T-cell (primary cell): ENCODE measurements at places on chromosomes 3 and 15. TPM values are rescaled to one million over a fixed set of nuclear protein-coding genes. Genes with fewer than 3 reads are reported as not detected.

Gene RFT1
- 26.6 TPM for total RNA-seq

Gene UCN2
- total RNA-seq: not detected

GRCh38 chr3:194294199-194294894 is 56.8 kb downstream of the CPN2 start:
- no peak for DNase-seq

GRCh38 chr15:50670115-50670514 is 16.5 kb downstream of the TRPM7 start:
- no peak for DNase-seq

Gene GATM
- total RNA-seq: 3.2 TPM

Gene GXYLT2
- total RNA-seq: not detected

GRCh38 chr3:170096342-170096741 is 58.5 kb downstream of the GPR160 start:
- DNase-seq: no peak

- no peak for DNase-seq
These were observed 10.8 kb upstream of the SKIL start for GRCh38 chr3:170346481-170347392.

DNA sequence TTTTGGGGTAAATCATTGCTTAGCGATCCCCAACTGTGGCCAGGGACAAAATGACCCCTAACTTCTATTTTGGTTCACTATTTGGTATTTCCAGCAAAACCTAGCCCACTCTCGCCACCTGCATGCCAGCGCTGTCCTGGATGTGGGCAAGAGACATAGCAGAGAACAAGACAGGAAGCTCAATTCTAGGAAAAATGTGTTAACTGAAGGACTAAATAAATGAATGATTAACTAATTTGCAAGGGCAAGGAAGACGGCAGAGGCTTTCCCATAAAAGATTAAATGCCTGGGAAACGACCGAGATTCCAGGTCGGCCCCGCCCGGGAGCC is 408 bp downstream of the NICN1 start:
- no peak for DNase-seq

Gene PARP15
- 73.7 TPM for total RNA-seq

- peak; percentile 11 for DNase-seq
These were observed 1.0 kb downstream of the MYO9A start for GRCh38 chr15:72116731-72117485.

- no peak for DNase-seq
These were observed 29.7 kb upstream of the IREB2 start for GRCh38 chr15:78408355-78408640.

DNA sequence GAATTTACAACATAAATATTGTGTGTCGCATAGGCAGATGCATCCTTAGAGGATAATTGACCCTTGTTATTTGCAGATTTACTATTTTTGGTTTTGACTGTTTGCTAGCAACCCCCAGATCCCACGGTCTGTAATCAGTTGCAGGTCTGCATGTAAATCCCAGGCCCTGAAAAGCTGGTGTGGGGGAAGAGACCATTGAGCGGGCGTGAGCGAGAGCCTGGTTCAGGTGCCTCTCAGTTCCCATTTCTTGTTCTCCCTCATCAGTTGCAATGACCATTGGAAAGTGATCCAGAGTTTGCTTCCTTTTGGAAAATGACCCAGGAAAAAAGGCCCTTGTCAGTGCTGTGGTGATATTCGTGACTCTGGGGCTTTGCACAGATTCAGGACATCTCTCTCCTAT is 238.9 kb downstream of the UACA start:
- DNase-seq: no peak

Gene ARNT2
- not detected for total RNA-seq

DNA sequence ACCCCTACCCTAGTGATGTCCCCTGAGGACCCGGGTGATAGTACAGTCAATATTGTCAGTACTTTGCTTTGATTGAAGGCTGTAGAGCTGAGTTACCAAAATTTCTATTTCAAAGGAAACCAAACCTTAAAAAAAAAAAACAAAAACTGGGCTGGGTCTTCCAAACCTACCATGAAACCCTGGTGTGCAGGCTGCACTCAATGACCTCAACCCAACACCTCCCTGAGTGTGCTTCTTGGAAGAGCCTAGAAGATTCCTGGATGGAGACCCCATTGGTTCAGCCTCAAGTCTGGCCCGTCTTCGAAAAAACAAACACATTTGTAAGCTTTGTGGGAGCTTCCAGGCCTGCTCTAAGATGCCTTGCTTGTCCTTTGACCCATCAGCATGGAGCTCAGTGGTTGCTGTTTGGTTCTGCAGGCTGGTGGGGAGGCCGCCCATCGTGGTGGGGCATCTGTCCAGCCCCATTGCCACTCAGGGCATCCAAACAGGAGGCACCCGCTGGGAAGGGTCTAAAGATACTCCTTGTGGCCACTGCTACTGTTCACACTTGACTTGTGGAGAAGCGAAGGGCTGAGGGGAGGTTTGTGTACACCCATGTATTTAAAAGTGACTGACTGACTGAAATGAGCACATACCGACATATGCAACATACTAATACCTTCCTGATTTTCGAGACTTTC is 32.2 kb downstream of the CRTAP start:
- no peak for DNase-seq

- DNase-seq: no peak
These were observed 55.2 kb downstream of the UNC13C start for GRCh38 chr15:54033356-54033860.

DNA sequence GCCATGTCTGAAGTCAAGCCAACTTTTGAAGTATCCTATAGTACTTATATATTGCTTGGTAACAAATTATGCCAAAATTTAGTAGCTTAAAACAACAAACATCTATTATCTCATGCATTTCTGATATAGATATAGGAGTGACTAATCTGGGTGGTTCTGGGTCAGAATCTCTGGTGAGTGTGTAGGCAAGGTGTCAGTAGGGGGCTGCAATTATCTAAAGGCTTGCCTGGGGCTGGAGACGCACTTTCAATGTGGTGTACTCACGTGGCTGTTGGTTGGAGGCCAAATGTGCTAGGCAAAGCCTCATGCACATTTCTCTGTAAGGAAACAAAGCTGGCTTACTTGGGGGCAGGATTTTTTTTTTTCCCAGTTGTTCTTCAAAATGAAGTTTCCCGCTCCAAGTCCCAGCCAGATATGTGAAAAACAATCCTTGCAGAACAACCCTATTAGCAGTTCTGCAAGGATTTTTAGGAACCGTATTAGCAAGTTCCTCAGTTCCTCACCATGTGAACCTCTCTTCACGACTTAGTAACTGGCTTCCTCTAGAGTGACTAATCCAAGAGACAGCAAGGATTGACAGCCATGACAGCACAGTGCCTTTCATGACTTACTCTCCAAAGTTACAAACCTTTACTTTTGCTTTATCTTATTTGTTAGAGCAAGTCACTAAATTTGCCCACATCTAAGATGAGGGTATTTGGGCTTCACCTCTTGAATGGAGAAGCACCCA is 25.8 kb downstream of the GREM1 start:
- DNase-seq: no peak

DNA sequence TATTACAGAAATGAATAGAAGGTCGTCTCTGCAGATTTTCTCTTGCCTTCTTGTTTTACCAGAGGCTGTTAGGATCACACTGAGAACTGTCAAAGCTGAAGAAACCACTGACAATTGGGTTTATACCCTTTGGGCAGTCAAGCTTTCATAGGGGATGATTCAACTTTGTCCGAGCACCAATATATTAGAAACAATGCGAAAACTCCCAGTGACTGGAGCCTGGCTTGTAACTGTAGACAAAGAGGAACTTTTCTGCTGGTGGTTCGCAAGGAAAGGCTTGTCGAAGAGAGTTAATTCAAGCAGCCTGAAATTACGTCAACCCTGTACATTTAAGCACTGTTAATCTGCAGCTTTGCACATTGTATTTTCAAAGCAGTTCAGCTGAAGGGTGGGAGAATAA is 193.2 kb upstream of the ZNF385D start:
- no peak for DNase-seq

DNA sequence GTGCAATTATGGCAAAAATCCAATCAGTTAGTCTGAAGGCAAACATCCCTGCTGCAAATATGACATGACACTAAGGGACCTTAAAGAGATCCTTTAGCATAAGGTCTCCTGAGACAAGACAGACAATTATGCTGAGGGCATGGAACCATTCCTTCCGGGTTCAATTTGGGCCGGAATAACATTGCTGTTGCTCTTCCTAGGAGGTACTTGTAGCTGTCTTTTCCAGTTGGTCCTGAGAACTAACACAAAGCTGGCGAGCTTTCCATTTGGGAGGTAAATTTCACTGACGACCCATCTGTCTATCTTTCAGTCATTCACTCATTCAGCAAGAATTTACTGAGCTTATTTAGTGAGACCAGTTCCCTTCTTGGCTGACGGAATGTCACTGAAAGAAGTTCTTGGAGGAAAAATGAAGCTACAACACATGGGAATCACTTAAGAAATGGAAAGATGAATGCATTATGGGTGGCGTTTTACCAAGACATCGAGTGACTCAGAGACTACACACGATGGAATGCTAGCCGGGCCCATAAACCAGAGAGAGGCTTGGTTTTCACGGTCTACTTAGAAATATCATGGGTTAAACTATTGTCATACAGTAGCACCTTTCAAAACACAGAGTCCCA is 215.5 kb downstream of the PDZRN3 start:
- no peak for DNase-seq

GRCh38 chr3:130963878-130964277 is 62.7 kb downstream of the ASTE1 start:
- no peak for DNase-seq

Gene KNG1
- not detected for total RNA-seq

Gene TMEM207
- not detected for total RNA-seq

DNA sequence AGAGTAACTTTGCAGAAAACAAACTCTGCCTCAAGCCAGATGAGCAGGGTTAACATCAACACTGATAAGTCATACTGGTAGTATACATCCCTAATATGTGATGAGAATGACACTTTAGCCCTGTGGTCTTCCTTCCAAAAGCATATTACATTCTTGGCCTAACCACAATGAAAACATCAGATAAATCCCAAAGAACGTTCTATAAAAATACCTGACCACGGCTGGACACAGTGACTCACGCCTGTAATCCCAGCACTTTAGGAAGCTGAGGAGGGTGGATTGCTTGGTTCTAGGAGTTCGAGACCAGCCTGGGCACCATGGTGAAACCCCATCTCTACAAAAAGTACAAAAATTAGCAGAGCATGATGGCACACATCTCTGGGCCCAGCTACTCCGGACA is 4.7 kb downstream of the TMCC1 start:
- DNase-seq: no peak

Gene ROPN1
- not detected for total RNA-seq

- DNase-seq: peak; percentile 92
These were observed at the start of the genes ASTE1 and NEK11 for GRCh38 chr3:131026321-131027151. TSS of gene ASTE1 (minus strand) at chr3:131026825. CDS start at chr3:131025306, 1,519 bp downstream. TSS of gene NEK11 (plus strand) at chr3:131026877. CDS start at chr3:131029709, 2,832 bp downstream.

DNA sequence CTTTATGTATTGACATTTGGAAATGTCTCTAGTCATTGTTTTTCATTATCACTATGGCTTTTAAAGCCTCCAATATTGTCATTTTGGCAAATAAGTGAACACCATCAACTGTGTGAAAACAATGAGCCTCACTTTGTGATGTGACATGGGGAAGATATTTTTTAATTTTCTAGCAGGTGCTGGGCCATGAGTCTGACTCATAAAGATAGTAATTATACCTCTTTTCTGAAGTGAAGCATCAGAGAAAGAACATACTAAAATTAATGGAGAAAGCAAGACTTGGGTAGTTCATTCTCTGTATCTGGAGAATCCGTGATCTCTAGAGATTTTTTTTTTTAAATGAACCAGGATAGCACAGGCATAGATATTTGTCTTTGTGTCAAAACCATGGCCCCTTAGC is 100.8 kb downstream of the CCNL1 start:
- DNase-seq: no peak

- DNase-seq: no peak
These were observed 70.2 kb downstream of the PEAK1 start for GRCh38 chr15:77349666-77350065.

Gene SGO1
- 0.60 TPM for total RNA-seq

GRCh38 chr3:71201939-71202338 is 381.6 kb downstream of the FOXP1 start:
- no peak for DNase-seq

DNA sequence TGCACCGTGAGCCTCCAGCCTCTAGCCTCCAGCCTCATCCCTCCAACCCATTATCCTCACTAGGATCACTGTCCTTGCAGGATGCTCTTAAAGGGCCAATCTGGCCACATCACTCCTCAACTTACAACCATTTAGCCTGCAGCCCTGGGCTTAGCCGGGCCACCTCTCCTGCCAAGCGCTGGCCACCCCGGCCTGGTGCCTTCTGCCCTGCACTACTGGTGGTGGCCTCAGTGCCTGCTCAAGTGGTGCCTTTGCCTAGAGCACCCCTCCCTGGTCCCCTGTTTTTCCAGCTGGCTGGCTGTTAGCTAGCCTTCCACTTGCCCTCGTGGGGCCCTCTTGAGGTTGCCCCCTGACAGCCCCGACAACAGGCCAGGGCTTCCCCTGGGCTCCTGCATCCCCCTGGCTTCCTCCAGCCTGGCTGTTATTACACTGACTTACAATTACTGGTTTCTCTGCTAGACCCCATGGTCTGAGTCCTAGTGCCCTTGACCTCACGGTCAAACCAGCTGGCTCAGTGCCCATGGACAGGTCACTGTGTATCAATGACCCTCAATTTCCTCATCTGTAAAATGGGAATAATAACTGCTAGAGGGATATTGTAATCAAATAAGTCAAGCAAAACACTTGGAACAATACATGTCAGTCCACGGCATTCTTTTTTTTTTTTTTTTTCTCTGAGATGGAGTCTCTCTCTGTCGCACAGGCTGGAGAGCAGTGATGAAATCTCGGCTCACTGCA is 15.5 kb downstream of the ATP2B2 start:
- no peak for DNase-seq

DNA sequence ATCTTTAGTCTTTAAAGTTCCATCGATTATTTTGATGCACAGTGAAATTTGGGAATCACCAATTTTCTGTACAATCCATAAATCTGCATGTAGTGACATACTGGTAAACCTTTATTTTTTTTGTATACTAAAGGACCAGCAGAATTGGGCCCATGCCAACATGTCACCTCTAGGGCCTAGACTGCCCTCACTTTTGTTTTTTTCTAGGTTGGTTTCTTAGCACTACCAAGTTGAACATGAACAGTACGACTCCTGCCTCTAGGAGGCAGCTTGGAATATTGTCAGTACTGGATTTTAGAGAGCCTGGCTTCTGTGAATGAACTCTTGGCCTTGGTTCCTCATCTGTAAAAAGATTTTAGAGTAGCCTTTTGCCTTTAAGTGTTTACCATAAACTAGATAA is 32.3 kb downstream of the NKIRAS1 start:
- DNase-seq: no peak

DNA sequence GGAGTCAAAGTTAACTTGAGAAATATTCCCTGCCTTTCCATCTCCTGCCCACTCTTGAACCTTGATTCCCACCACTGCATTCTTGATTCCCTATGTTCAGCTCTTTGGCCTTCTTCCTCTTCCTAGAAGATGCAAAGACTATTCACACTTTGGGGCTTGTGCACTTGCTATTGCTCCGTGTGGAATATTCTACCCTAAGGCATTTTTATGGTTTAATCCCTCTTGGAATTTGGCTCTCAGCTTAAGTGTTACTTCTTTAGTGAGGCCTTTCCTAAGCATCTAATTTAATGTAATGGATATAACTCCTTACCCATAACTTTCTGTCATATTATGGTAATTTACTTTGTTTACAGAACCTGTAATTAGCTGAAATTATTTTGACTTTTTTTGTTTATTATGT is 318.9 kb upstream of the COL8A1 start:
- DNase-seq: no peak

GRCh38 chr3:52237006-52237656 is 1.8 kb downstream of the TWF2 start:
- DNase-seq: no peak

GRCh38 chr15:89785064-89785773 is 9.1 kb downstream of the MESP2 start:
- no peak for DNase-seq

Gene PPP1R14D
- total RNA-seq: not detected

GRCh38 chr15:36722555-36722954 is 143.1 kb downstream of the CDIN1 start:
- DNase-seq: no peak

Gene GOLGA8R
- total RNA-seq: 5.7 TPM

Gene CPNE4
- total RNA-seq: not detected
